ENCODE measurements at places on chromosomes 6 and 20.

GRCh38 chr6:31815025-31815838, at the start of the genes HSPA1A and HSPA1L:
HSPA1A (plus strand) TSS chr6:31815543; CDS start chr6:31815757, 214 bp downstream.
HSPA1L (minus strand) TSS chr6:31815283; CDS start chr6:31811972, 3,311 bp downstream.
- DNase-seq = no peak

- DNase-seq = no peak
Measured at GRCh38 chr6:31114541-31114878, at the start of gene PSORS1C1. PSORS1C1 (plus strand) TSS chr6:31114800; CDS start chr6:31129633, 14,833 bp downstream.

DNA sequence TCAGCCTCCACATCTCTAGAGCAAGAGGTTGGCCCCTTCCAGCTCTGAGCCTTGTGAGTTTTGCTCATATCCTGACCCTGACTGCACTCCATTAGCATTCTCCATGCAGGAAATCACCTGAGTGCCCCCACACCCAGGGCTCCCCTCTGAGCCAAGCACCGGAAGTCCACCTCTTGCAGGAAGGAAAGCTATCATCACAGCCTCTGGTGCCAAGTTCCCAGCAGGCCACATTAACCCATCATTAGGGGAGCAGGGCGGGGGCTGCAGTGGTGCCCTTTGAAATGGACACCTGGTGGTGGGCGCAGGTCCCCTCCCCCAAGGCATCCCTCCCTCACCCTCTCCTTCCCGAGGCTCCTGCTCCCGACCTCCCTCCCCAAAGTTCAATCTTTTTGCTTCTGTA, 16.1 kb downstream of the GRM4 start:
- no peak for DNase-seq

GRCh38 chr20:10369723-10370090, 64.3 kb downstream of the MKKS start:
- no peak for DNase-seq

DNA sequence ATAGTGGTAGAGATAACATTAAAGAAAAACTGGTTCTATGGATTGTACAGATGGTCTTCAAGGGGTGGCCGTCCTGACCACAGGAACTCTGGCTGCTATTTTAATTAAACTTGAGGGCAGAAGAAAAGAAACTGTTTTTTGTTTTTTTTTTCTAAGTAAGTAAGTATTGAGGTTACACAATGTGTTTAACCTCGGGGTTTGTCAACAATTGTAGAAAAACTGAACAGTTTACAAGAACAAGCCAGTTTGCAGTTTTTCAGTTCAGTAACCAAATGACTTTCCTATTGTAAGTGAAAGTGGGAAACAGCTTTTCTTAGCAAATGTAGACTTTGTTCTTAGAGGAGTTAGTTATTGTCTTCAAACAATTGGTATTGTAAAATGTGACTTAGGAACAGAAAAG, 77.0 kb downstream of the PLCB1 start:
- no peak for DNase-seq

DNA sequence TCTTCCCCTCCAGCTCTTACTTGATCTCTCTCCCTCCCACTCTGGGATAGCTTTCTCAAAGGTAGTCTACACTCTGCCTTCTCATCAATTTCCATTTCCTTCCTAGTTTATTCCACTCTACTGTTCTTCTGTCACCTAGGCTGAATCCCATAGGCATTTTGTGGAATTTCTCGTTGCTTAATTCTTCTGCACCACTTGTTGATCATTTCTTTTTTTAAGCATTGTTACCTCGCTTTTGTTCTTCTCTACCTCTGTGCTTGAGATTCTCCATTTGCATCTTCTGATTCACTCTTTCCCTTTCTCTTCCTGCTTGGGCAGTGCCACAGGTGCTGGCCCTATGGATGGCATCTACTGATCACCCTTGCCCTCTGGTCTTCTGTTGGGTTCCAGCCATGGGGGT, 567.2 kb downstream of the CDH26 start:
- DNase-seq = no peak

GRCh38 chr6:82751718-82752117, 313.9 kb downstream of the UBE3D start:
- DNase-seq = no peak

- DNase-seq = no peak
Measured at GRCh38 chr6:56349194-56349593, 101.8 kb upstream of the COL21A1 start.

DNA sequence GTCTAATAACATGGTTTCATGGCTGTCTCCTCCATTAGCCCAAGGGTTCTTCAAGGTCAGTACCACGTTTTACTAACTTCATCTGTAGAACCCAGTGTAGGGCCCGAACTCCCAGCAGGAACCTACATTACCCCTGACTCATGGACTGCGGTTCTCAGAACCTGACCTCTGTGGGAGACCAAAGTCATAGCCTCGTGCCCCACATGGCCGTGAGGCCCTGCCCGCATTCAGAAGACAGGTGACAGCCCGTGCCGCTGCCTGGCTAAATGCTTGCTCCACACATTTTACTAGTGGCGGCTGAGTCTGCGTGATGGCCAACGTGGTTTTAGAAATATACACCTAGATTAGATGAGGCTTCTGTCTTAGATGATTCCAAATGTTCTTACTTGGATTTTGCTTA, 94.9 kb downstream of the CDH4 start:
- no peak for DNase-seq

DNA sequence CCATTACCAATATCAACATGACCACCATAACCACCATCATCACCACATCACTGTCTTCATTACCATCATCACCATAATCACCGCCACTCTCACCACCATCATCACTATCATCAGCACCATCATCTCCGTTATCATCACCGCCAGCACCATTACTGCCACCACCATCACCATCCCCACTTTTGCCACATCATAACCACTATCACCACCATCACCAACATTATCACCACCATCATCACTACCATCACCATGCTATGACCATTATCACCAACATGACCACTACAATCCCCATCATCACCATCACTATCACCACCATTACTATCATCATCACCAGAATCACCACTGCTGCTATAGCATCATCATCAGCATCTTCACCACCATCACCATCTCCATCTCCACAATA, 25.7 kb downstream of the CST2 start:
- DNase-seq = no peak

- DNase-seq = no peak
Measured at GRCh38 chr6:144888621-144889020, 603.5 kb downstream of the UTRN start.

GRCh38 chr6:138465007-138465645, 34.2 kb downstream of the NHSL1 start:
- no peak for DNase-seq

DNA sequence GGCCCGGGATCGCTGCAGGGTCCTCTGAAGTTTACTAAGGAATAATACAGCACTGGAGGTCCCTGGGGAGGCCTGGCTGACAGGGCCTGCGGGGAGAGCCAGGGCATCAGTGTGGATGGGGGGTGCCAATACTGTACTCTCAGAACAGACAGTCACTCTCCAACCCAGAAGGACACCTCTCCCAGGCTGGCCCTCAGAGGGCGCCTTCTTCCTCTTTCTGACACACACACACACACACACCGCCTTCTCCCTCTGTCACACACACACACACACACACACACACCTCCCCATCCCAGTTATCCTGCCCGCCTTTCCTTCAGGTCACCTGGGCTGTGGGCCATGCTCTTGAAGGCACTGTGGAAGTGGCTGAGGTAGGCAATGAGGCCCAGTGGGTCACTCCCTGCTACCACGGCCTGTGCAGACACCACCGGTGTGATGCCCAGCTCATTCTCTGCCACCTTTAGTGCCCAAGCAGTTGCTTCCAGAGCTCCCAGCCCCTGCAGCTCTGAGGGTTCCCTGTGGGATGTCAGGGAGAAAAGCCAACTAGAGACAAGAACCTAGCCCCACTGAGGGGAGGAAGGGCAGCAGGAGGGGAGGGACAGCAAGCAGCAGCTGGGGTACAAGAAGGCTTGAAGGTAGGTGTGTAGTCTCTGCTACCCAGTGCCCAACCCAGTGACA, 7.5 kb downstream of the SMPD2 start:
- no peak for DNase-seq

DNA sequence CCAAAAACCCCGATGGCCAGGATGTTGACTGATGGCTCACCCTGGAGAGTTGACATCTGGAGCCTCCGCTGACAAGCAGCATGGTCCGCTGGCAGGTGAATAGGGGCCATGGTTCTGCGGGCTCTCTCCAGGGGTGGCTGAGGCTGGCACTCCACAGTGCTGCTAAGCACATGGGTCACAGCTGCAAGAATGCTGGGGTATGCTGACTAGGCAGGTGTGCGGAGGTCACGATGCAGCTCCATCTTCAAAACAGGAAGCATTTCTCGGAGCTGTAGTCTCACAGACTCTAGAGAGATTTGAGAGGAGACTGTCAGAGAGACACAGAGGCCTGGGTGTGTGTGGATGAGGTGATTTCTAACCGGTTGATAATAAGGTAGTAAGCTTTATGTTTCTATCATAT, 341.6 kb downstream of the NRN1 start:
- no peak for DNase-seq

GRCh38 chr6:126072172-126072571, 85.8 kb downstream of the TRMT11 start:
- no peak for DNase-seq

- no peak for DNase-seq
Measured at GRCh38 chr6:15739353-15739752, 76.5 kb upstream of the DTNBP1 start.

- no peak for DNase-seq
Measured at GRCh38 chr20:5539691-5540090, 210.5 kb upstream of the SHLD1 start.

DNA sequence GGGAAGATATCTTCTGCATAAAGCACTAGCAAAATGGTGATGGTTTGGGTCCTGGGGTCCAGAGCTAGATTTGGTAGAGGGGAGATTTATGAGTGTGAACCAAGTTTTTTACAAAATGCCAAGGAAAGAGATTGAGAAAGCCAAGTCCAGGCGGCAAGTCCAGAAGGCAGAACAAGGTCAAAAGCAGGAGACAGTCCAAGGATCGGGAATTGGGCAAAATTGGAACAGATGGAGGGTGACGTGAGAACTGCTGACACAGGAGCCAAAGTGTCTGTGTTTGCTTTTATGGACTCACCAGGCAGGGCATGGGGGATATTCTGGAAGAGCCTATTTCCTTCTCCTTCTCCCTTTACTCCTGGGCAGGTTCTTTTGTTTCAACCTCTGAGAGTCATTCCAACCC, 4.1 kb downstream of the NHLRC1 start:
- DNase-seq = no peak

Measured in NCI-H1048 (cell line).